ENCODE measurements at places on chromosomes 1 and 21. TPM values are rescaled to one million over a fixed set of nuclear protein-coding genes. Genes with fewer than 3 reads are reported as not detected.

DNA sequence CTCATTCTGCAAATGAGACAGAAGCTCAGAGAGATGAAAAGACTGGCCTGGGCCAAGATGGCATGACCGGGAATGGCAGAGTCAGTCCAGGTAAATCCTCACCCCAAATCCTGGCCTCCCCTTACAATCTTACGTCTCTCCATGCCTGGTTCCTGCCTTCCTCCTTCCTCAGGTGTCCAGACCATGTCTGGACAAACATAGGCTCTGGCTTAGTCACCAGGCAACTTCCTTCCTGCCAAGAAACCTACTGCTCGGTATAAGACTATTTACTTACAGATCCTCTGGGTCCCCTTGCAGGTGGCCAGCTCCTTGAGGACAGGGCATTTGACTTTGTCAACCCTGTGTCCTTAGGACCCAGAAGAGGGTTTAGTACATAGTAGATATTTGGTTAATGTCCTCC, 69.4 kb upstream of the ROR1 start:
- no peak for DNase-seq

DNA sequence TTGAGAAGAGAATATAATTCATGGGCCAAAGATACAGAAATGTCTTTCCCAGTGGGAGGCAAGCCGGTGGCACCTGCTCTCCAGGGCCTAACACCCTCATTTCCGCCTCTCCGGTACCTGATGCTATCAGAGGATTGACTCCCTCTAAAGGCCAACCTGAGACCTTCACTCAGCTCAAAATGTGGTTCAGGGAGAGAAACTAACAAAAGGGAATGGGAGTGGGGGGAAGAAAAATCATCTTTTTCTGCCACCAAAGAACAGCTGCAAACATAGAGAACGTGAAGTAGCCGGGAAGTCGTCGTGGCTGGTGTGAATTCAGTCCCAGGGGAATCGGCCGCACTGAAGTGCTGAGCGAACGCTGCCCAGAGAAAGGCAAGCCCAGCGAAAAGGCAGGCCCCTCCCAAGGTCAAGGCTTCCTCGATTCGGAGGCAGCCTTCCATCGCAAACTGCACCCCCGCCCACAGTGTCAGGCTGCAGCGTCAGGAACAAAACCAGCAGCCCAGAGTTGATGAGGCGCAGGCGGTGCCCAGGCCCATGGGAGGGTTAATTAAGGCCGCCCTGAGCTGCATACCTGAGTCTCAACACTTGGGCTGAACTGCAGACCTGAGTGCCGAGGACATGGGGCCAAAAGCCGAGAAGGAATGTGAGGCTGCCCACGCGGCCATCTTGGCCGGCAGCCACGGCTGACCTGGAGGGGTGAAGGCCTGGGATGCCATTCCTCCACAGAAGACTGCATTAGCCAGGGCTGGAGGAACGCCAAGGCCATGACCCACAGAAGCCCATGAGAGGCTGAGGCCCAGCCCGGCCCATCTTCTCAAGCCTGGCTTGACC, 160.2 kb downstream of the PSMG1 start:
- DNase-seq: no peak

DNA sequence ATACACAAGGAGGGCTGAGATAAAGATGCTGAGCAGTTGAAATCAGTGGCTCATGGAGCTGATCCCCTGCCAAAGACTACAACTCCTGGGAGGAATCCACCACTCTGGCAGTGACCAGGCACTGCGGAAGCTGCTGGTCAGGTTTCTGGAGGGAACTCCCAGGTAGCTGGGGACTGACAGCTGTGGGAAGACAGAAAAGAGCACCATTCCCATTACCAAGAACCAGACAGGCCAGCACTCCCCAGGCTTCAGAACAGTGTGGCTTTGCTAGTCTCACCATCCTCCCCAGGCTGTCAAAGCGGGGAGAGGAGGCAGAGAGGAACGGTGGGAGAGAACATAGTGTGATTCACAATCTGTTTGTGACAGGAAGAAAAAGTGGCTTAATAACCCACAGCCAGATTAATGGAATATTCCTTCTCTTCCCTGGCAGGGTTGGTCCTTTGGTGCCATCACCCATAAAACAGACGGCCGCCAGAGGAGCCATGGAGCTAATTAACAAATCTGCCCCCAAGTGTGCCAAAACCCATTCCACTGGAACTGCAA, 92.1 kb downstream of the MAB21L3 start:
- no peak for DNase-seq

CDK11A gene
- total RNA-seq: 9.6 TPM

ASAP3 gene
- 17.3 TPM for total RNA-seq
